Sigmoid colon (tissue), 7 donors: ENCODE measurements at places on chromosomes 7 and 10. TPM values are rescaled to one million over a fixed set of nuclear protein-coding genes. Genes with fewer than 3 reads are reported as not detected.

FAM13C gene
- total RNA-seq: 24.6 TPM

DNA sequence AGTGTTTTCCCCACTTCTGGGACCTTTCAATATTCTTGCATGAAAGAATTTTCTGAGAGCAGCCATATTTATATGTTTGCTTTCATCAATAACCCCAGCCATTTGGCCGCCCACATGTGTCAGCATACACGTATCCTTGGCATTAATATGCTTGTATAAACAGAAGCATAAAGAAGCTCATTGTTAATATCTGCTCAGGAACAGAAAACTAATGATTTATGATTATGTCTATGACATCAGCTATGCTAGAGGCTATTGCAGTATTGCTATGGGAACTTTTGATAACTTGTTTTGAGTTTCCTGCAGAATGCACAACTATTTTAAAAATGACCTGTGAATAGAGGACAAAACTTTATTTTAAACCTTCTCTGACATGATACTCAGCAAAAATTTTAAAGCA is 300.9 kb upstream of the MTPN start:
- DNase-seq: no peak

TWIST1 gene
- total RNA-seq: 17.8 TPM

- DNase-seq: no peak
Observed at GRCh38 chr10:73263693-73264347, 11.4 kb upstream of the MRPS16 start.

DNA sequence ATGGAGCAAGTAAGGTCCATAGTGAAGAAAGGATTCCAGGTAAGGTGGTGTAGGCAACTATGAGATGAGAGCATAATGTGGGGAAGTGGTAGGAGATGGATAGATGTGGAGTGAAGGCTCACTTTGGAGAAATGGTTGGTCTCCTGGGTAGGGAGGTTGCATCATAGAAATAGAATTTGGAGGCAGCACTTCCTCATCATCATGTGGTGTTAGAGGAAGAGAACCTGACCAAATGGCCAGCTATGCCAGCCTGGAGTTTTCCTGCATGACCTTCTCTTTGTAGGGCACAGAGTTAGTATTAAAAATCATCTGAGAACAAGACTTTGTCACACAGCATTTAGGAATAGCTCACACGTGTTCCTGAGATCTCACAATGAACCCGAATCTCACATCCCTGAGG is 126.7 kb upstream of the CXCL12 start:
- no peak for DNase-seq

DNA sequence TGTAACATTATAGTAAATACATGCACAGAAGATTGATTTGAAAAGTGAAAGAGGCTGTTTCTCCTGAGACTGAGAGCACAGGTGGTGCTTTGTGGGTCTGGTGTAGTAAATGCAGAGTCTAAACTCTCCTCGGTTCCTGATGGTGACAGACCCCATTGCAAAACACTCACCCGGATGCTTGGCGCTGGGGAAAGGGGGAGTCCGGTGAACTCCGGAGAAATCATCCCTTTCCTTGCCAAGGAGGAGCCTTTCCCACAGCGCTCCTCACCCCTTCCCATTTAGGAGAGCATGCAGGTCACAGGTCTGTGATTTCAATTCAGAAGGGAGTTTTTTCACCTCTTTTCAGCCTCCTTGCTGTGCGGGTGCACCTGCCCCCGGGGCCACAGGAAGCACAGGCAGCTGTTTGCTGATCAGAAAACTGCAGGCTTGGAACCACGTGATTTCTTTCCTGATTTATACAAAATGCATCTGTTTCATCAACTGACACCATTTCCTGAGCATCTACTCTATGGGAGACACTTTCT is 75.6 kb upstream of the LYZL2 start:
- no peak for DNase-seq

FAM237B gene
- total RNA-seq: not detected

RAMP3 gene
- total RNA-seq: 18.4 TPM

FBXO24 gene
- 2.8 TPM for total RNA-seq

GRCh38 chr7:27303026-27303425 is 60.4 kb downstream of the EVX1 start:
- DNase-seq: no peak

DNA sequence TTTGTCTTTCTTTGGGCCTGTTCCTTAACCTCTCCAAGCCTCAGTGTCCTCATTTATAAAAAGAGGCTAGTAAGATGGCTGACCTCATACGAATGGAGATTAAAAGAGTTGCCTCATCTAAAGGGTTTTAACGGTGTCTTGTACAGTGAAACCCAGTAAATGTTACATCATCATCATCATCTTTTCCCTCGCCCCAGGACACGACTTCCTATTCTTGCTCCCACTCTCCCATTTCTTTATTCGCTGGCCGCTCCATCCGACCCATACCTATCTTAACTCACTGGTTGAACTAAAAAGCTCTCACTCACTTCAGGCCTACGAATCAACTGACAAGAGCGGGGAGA is 554 bp downstream of the FRA10AC1 start:
- no peak for DNase-seq

DNA sequence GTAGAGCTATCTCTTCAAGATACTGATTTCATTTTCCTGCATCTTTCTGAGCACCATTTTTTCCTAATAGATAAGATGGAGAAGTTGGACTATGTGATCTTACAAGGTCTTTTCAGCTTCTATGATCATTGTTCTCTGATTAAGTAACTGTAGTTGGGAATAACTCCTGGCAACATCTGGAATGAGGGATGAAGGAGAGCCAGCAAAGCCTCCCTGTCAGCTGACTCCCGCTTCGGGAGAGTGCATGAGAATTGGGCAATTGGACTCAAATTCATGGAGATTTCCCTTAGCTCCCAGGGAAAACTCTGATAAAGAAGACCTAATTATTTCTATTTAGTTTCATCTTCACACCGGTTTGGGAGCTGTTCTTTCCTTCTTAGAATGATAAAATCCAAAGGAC is 146.1 kb downstream of the CCDC71L start:
- peak; percentile 73 for DNase-seq

DNA sequence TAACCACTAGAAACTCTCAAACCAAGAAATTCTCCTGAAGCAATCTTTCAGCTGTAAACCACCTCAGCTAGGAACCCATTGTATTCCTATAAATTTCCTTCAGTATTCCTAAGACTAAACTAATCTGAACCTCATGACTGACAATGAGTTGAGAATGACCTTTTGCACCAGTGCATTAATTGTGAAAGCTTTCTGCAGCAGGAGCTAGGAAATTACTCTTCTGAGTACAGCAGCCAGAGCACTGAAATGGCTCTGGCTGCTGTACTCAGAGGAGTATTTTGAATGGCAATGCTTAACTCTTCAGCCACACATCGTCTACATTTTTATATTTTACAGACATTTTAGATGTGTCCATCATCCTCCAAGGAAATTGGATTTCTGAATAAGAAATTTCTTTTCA is 109.7 kb downstream of the PCDH15 start:
- DNase-seq: no peak

- DNase-seq: no peak
Observed at GRCh38 chr7:92698237-92698841, 108.1 kb upstream of the FAM133B start.

GRCh38 chr10:62915158-62915557 is 99.0 kb upstream of the EGR2 start:
- DNase-seq: no peak

DNA sequence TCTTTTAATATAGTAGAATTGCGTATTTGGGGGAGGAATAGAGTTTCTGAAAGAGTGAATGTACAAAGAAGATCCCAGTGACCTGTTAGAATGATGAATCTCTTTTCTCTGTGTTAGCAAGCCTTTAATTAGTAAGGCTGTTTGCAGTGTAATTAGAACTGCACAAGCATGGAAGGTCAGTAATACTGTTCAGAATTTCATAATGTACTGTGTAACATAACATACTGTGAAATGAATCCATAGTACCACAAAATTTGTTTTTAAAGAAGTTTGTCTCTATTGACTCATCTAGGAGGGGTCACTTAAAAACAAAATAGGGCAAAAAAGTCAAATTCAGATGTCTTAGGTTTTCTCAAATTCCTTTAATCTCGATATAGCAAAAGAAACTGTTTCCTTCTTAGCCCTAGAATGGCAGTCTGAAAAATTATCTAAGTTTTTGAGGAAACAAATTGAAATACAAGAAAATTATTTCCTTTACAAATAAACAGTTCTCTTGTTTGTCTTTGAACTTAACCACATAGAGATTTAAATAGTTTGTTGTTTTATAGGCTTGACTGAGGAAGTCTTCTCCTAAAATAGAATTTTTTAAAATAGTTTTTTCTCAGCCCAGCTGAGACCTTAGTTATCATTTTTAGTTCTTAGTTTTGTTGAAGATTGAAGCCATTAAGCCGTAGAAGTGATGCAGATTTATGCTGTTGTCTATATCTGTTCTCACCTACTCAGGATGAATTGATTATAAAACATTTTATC is 12.5 kb downstream of the ADK start:
- no peak for DNase-seq
